ENCODE measurements at places on chromosomes 7 and 10.

DNA sequence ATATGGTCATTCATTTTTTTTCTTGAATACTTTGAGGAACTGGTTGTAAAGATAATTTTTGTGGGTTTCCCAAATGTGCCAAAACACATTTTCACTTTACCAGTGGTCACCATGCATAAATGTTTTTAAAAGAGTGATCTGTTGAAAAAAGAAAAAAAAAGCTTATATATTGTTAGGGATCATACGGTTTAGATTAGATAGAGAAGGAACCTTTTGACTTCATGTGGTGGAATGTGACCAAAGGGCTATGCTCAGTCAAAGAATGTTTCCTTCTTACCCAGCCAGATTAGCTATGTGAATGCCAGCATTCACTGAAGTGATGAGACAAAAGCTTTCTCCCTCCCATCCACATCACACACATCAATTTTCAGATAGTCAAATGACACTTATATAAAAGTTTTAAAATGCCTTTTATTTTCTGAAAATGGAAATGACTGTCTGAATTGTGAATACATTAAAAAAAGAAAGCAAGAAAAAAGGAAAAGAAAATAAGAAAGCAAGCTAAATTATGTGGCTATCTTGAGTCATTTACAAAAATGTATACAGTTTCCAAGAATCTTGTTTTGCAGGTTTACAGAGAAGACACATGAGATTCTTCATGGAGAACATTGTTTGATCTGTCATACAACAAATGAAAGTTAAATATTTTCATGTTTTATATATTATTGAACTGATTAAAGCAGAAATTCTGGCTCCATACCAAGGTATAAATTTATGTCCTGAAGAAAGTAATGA lies 8.6 kb upstream of the CPED1 start:
- DNase-seq, result no peak

GRCh38 chr7:144391823-144392255 lies 11.7 kb downstream of the NOBOX start:
- peak; percentile 40 for DNase-seq

DNA sequence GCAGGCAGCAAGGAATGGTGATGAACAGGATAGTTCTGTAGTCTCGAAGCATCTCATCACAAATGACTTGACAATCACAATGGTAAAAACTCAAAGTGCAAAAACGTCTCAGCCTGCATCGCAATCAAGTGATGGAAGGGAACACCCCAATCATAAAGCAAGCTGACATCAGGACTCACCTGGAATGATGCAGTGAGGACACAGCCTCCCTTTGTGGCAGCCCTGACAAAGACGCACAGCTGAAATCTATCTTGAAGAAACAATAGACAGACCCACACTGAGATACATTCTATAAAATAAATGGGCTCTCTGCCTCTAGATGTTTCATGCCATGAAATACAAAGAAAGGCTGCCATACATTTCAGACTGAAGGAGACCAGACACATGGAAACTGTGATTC lies 748.0 kb upstream of the IGFBP3 start:
- no peak for DNase-seq

DNA sequence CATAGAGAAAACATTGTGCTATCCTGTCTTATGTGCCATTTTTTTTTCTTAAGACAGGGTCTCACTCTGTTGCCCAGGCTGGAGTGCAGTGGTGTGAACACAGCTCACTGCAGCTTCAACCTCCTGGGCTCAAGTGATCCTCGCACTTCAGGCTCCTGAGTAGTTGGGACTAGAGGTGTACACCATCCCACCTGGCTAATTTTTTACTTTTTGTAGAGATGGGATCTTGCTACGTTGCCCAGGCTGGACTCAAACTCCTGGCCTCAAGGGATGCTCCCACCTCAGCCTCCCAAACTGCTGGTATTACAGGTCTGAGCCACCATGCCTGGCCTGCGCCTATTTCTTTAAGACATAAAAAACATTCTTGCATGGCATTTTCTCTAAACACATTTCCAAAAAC lies 20.6 kb downstream of the LYZL1 start:
- no peak for DNase-seq

DNA sequence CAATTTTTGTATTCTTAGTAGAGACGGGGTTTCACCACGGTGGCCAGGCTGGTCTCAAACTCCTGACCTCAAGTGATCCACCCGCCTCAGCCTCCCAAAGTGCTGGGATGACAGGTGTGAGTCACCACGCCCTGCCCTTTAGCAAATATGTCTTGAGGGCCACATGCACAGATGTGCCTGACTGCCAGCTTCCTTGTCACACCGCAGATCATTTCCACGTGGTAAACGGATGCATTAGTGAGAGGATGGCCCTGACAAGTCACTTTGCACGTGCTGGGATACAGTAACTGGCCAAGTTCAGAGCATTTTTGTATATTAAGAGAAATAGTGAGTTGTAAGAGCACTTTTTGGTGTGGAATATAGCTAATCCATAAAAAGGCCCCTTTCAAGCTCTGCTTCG lies 44.3 kb upstream of the FAM180A start:
- no peak for DNase-seq

DNA sequence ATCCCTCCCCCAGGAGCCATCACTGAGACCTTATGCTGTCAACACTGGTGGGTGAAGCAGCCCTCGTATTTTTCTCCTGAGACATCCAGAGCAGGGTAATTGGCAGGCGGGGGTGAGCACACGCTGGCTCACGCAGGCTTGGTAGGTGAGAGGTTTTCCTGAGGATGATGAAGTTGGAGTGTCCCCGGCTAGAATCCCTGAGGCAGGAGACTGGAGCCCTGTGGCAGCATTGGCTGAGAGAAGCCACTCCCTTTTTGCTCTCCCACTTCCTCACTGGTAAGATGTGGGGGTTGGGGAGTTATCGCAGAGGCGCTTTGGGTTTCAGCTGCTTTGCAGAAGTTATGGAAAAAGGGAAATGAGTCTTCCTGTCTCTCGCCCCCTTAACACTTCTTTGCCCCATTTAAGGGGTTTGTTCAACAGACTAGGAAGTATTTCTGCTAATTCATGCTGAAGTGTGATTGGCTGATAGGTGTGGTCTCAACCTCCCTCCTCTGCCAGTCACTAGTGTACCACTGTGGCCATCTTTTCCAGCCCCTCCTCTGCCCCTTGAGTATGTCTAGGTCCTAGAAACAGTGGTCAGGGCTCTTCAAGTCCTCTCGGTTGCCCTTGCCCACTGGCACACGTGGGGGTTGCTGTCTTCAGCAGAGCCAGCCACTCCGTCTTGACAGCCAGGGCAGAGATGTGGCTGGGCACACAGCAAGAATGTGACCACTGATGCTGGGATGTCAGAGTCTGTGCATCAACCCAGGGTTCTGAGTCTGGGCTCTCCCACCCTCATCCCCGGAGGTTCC lies 5.7 kb downstream of the ARPC1B start:
- no peak for DNase-seq

DNA sequence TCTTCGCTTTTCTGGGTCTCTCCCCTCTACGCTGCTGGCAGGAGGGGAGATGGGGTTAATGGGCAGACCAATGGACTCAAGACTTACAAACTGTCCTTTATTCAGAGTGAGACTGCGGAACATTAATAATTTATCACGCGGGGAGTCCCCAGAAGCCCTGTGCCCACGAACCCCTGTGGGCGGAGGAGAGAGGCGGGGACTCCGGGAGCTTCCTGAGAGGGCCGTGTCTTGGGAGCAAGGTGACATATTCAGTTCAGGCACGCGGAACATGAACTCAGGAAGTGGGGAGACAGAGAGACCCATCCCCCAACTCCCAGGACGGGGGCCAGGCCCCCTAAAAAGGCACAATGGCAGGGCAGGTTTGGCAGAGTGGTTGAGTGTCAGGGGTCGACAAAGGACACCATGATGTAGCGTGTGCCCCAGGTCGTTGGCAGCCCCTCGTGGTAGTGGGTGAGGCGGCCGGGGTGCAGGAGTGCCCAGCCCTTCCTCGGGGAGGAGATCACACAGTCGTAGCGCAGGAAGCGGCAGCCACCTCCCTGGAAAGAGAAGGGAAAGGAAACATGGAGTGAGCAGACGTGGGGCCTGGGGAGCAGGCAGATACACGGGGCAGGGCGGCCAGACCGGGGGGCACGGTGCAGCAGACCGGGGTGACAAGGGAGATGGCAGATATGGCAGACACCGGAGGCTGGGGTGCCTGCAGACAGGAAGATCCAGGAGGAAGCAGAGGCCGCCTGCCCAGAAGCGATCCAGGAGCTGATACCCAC lies 5.2 kb upstream of the MOGAT3 start:
- DNase-seq, result no peak

DNA sequence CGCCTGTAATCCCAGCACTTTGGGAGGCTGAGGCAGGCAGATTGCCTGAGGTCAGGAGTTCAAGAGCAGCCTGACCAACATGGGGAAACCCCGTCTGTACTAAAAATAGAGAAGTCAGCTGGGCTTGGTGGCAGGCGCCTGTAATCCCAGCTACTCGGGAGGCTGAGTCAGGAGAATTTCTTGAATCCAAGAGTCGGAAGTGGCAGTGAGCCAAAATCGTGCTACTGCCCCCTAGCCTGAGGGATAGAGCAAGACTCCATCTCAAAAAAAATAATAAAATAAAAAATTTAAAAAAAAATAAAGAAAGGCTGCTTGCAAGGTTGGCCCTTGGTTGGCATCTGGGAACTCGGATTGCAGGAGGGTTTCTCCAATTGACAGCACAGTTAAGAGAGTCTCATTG lies 221.6 kb downstream of the DGKI start:
- DNase-seq, result no peak

DNA sequence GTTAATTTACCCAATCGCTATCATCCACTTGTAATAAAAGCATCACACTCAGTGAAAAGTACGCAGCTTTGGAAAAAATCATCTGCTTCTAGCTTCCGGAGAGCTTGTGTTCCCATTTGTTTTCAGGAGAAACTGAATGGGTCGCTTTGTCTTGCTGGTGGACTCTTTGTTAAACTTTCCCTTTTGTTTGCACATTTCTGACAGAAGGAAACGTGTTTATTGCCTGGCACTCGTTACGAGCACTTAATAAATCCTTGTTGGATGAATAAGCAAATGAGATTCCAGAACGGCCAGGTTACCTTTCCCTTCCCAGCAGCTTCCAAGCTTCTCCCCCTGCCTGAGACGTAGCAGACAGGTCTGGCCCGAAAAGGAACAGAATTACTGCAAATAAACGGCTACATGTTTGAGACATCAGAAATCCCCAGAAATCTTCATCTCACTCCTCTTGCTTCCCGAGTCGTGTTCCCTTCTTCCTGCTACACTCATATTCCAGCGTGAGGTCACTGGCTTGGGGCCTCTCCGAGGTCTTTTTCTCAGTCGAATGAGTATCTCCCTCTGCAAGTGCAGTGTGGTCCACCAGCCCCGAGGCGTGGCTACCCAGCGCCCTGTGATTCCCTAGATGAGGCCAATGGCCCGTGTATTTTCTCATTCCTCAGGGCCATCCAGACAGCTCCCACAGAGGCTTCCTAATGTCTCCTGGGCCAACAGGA lies 167.2 kb downstream of the FRMD4A start:
- DNase-seq, result no peak

- no peak for DNase-seq
Observed at GRCh38 chr7:44471850-44472249, 18.6 kb downstream of the NUDCD3 start.

GRCh38 chr10:52956861-52957260 lies 184.3 kb upstream of the MBL2 start:
- DNase-seq, result no peak

- DNase-seq, result no peak
Observed at GRCh38 chr7:105680505-105681187, 99.4 kb upstream of the EFCAB10 start.

DNA sequence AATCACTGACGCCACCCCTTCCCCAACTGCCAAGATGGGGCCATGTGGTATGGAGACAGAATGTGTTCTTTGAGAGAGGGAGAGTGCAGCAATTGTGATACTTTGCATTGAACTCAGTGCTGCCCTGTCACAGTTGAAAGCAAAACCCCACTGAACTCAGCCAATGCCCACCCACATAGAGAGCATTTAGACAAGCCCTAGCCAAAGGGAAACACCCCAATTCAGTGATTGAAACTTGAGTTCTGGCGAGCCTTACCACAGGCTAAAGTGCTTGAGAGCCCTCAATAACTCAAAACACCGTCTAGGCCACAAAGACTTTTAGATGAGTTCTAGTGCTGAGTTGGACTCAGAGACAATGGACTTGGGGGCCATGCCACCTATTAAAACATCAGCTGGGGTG lies 751.9 kb upstream of the POT1 start:
- no peak for DNase-seq

DNA sequence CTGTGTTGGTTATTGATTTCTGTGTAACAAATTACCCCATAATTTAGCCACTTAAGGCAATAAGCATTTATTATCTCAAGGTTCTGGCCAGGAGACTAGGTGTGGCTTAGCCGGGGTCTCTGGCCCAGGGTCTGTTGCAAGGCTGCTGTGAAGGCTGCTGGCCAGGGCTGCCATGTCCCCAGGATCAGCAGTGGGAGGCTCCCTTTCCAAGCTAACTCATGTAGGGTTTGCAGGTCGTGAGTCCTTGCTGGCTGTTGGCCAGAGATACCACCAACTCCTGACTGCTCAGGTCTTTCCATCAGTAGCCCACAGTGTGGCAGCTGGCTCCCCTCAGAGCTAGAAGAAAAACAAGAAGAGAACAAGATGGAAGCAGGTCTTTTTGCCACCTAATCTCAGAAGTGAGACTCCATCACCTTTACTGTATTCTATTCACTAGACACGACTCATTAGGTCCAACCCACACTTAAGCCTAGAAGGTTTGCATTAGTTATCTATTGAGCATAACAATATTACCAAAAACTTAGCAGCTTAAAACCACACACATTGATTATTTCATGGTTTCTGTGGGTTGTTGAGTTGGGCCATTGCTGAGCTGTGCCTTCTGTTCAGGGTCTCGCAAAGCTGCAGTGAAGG lies 185.6 kb downstream of the PFKFB3 start:
- DNase-seq, result no peak

DNA sequence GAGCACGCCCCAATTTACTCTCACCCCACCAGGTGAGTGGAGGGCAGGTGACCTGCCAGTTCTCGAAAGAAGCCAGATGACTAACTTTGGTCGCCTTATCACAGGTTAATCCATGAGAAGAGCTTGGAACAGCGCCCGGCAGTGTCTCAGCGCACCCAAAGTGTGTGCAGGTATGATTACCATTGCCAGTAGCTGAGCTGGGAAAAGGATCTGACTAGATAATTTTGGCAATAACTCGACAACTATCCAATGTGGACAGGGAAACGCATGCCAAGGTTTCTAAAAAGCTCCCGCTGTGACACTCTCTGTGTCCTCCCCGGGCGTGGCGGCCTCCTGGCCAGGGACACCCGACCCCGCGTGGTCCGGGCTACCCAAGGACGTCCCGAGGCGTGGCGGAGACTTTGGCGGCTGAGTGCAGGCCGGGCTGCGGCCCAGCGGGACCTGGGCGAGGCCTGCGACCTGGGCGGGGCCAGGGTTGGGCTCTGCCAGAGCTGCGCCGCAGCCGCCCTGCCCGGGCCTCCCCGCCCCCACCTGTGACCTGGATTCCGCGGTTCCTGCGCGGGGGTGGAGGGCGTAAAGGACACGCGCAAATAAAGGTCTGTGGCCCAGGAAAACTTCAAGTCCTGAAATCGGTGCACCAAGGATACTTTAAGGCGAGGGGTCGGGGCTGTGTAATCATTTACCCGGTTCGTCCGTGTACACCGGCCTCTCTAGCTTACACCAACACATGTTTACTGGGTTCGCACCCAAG lies 13.7 kb upstream of the WAPL start:
- DNase-seq, result no peak

GRCh38 chr7:53070883-53071282 lies 35.5 kb downstream of the POM121L12 start:
- DNase-seq, result no peak
